Sigmoid colon (tissue), 7 donors: ENCODE measurements at places on chromosomes 12 and 14. TPM values are rescaled to one million over a fixed set of nuclear protein-coding genes. Genes with fewer than 3 reads are reported as not detected.

DNA sequence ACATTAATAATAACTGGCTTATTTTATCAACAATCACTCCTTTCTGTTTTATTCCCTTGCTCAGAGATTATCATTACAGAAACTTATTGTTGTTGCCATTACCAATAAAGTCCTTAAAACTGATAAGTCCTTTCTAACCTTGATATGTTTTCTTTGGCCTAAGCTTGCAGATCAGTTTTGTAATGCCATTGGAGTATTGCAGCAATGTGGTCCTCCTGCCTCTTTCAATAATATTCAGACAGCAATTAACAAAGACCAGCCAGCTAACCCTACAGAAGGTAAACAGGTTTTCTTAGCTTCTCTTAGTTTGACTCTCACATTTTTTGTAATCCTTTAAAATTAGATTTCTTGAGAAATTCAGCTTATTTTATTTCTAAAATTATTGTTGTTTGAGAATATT lies 3.9 kb downstream of the MED21 start:
- H3K4me3 ChIP-seq = no peak overlapping the region
- H3K27me3 ChIP-seq = no peaks in the 10 kb centered on the region
- peaks cover 22% of the 10 kb centered on the region for H3K36me3 ChIP-seq
- no peak overlapping the region for H3K27ac ChIP-seq
- H3K4me1 ChIP-seq = peaks cover 21% of the 10 kb centered on the region

DNA sequence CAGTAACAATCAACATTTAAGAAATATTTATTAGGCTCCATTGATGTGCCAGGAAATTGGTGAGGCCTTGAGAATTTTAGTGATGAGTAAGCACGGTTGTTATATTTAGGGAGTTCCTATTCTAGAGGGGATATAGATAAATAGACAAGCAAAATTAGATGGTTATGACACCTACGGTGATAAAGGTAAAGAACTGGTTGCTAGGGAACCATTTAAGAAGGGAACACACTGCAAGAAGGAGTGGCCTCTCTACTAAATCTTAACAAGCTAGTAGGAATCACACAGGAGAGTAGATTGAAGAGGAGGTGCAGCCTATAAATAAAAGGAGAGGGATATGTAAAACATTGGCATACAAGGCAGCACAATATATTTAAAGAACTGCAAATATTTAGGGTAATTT lies 155.2 kb downstream of the LRIG3 start:
- no peaks in the 10 kb centered on the region for H3K27me3 ChIP-seq
- H3K4me3 ChIP-seq = no peak overlapping the region
- no peaks in the 10 kb centered on the region for H3K4me1 ChIP-seq

DNA sequence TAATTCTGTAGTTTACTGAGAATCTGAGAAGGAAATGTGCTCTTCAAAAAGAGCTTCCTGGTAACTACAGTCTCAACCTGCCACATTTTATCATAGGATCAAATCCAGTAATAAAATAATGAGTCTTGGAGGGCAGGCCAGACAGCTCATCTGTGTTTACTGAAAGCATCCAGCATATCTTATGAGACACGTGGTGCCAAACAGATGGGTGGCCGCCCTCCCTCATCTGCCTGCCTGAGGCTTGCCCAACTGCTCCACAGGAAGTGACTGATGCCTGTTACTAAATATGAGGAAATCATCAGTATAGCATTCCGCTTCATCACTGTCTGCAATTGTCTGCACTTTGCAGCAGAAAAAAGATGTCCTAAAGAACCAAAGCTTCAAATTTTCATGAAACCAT lies 13.5 kb downstream of the DHRS7 start:
- no peaks in the 10 kb centered on the region for H3K36me3 ChIP-seq
- no peak overlapping the region for H3K27ac ChIP-seq
- peak; percentile 86 for DNase-seq
- no peaks in the 10 kb centered on the region for H3K4me1 ChIP-seq

TAS2R31 gene
- 8.6 TPM for total RNA-seq

INHBE gene
- total RNA-seq = not detected

DNA sequence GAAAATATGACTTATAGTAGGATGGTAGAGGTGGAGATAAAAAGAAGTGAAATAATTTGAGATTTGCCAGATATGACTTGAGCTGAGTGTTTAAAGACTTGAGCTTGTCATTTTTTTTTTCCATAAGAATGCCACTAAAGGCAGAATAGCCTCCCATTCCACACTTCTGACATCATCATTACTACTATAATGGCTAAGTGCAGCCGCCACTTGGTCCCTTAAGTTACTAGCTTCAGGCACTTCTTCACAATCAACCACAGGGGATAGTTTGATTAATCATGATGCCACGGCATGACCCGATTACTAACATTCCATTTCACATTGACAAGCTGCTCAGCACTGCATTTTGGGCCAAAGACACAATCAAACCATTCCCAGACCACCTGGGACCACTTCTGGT lies 127.9 kb downstream of the EFCAB11 start:
- no peak overlapping the region for H3K4me3 ChIP-seq
- no peaks in the 10 kb centered on the region for H3K4me1 ChIP-seq
- H3K27me3 ChIP-seq = no peaks in the 10 kb centered on the region
- H3K27ac ChIP-seq = no peak overlapping the region
- H3K36me3 ChIP-seq = no peaks in the 10 kb centered on the region

DNA sequence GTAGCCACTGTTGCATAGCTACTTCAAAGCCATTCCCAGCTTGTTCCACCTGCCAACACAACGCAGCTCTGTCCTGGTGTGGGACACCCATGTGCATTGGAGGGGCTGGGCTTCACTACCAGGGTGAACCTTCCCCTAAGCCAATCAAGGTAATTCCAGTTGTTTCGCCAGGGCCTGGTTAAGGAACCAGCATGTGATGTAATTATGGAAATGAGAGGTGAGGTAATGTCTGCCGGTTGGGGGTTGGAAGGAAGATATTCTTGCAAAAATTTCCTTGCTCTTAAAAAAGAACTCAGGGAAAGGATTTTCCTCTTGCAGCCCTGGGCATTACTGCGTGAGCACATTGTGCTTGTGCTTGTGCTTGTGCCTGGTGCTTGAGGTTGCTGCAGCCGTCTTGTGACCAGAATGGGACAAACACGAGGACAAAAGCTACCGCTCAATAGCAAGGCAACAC lies 14.9 kb downstream of the TUBA1C start:
- no peaks in the 10 kb centered on the region for H3K36me3 ChIP-seq
- H3K27me3 ChIP-seq = no peaks in the 10 kb centered on the region
- DNase-seq = no peak
- H3K4me3 ChIP-seq = no peak overlapping the region

TEX52 gene
- not detected for total RNA-seq

GRCh38 chr12:94180558-94181296 lies 32.4 kb downstream of the PLXNC1 start:
- no peaks in the 10 kb centered on the region for H3K4me1 ChIP-seq
- no peak for DNase-seq
- H3K27me3 ChIP-seq = no peaks in the 10 kb centered on the region
- H3K36me3 ChIP-seq = no peaks in the 10 kb centered on the region
- no peak overlapping the region for H3K4me3 ChIP-seq
